ENCODE measurements at places on chromosomes 4 and X.

- peak; percentile 59 for DNase-seq
Measured at GRCh38 chr4:74378573-74378972, 13.6 kb downstream of the EREG start.

DNA sequence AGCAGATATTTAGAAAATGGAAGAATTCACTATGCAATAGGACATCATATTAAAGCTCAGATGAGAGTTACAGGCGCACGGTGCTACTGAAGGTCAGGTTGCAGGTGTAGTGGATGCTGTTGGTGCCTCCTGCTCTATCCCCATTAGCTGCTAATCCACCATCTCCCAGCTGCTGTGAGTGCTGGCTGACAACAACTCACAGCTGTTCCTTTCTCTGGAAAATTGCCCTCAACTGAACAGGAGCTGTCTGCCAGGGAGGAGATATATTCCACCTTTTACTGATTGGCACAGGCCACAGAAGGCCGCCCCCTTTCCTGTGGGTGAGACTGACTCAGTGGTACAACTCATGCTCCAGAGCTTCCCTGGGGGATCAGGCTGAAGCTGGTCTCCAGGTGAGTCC lies 48.7 kb downstream of the UCHL1 start:
- DNase-seq, result no peak

GRCh38 chr4:87947381-87948160 lies 27.9 kb upstream of the SPP1 start:
- DNase-seq, result no peak

GRCh38 chr4:186068581-186069348 lies at the start of gene TLR3:
Gene TLR3, plus strand, starts transcription at chr4:186069156. Its CDS starts 7,464 bp downstream, at chr4:186076620.
- DNase-seq, result peak; percentile 56

GRCh38 chr4:153156721-153157120 lies 47.5 kb upstream of the TRIM2 start:
- no peak for DNase-seq

DNA sequence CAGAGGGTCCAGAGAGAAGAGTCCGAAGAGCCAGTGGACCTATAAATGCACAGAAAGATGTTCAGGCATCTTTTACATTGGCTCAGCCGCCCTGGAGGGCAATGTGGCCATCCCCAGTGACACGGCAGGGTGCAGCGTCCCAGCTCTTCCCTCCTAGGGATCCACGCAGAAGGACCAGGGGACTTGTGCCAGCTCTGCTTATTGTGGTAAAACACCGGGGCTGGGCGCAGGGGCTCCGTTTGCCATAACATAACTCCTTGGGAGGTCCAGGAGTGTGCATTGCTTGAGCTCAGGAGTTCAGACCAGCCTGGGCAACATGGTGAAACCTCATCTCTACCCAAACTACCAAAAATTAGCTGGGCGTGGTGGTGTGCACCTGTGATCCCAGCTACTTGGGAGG lies 70.2 kb downstream of the CPZ start:
- no peak for DNase-seq

DNA sequence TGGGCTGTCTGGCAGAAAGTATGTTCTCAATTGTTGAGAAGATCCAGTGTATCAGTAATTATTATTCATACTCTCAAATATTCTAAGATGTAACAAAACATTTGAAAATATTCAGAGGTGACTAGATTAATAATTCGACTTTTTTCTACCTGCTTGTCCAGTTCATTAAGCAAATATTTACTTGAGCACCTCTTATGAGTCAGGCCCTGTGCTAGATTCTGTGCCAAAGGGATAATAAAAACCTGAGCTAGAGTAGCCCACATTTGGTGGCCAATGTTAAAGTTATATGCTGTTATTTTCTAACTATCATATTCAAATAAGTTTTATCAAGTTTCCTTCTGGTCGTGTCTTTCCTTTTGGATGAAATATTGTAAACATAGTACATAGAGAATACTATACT lies 58.5 kb downstream of the ARHGAP10 start:
- no peak for DNase-seq

- no peak for DNase-seq
Measured at GRCh38 chr4:54277691-54278090, 48.6 kb downstream of the PDGFRA start.

DNA sequence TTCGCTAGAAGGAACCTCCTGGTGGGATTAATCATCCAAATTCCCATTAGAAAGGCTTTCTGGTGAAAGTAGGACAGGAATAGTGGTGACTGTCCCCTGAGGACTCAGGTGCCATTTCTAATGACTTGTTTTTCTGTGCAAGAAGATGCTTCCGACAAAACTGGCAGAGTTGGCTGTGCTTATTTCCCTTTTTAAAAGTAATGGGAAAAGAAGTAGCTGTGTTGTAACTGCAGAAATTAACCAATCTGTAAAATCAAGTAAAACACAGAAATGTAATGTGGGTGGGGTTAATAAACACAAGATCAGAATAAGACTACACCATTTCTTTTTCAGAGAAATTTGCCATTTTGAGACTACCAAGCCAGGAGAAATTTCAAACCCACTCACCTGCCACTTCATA lies 55.0 kb upstream of the FAM9B start:
- no peak for DNase-seq

GRCh38 chrX:110032534-110033147 lies 29.7 kb downstream of the TMEM164 start:
- DNase-seq, result no peak

- DNase-seq, result no peak
Measured at GRCh38 chr4:141932490-141932889, 296.1 kb downstream of the IL15 start.

GRCh38 chr4:13597604-13598003 lies 29.9 kb downstream of the BOD1L1 start:
- no peak for DNase-seq

- peak; percentile 34 for DNase-seq
Measured at GRCh38 chrX:73850124-73851013, 287.4 kb downstream of the CHIC1 start.

DNA sequence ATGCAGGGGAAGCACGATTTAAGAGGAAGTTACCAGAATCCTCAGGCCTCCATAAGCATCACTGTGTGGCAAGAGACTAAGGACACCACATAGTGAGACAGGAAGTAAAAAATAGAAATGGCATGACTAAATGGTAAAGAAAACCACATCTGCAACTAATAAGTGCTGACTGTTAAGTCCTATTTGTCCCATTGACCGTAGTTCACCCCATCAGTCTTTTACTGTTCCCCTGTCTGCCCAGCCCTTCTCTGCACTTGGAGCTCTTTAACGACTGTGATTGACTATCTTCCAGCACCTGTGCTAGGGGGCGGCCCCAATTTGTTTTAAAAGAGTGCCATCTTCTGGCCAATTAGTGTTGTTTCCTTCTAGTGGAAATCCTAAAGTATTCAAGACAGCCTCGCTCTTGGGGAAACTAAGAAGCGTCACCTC lies 94.2 kb downstream of the MAOA start:
- peak; percentile 76 for DNase-seq

- no peak for DNase-seq
Measured at GRCh38 chr4:152731997-152732396, 47.5 kb downstream of the TIGD4 start.

GRCh38 chr4:173174594-173175012 lies 6.0 kb downstream of the GALNT7 start:
- no peak for DNase-seq

DNA sequence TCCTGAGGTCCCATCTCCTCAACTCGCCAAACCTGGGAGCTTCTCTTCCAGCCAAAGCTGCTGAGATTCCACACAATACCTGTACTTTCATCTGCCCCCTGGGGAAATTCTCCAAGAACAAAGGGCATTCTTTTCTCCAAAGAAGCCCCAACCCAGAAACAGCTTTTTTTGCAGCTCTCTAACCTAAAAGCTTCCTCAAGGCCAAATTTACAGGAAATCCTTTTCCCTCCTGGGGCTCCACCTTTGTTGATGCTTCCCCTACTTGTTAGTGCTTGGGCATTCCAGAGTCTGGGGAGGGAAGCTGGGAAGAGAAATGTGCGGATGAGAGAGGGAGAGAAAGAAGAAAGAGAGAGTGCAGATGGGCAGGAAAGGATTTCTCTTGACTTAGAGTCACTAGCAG lies 24.3 kb downstream of the ZBTB33 start:
- no peak for DNase-seq

DNA sequence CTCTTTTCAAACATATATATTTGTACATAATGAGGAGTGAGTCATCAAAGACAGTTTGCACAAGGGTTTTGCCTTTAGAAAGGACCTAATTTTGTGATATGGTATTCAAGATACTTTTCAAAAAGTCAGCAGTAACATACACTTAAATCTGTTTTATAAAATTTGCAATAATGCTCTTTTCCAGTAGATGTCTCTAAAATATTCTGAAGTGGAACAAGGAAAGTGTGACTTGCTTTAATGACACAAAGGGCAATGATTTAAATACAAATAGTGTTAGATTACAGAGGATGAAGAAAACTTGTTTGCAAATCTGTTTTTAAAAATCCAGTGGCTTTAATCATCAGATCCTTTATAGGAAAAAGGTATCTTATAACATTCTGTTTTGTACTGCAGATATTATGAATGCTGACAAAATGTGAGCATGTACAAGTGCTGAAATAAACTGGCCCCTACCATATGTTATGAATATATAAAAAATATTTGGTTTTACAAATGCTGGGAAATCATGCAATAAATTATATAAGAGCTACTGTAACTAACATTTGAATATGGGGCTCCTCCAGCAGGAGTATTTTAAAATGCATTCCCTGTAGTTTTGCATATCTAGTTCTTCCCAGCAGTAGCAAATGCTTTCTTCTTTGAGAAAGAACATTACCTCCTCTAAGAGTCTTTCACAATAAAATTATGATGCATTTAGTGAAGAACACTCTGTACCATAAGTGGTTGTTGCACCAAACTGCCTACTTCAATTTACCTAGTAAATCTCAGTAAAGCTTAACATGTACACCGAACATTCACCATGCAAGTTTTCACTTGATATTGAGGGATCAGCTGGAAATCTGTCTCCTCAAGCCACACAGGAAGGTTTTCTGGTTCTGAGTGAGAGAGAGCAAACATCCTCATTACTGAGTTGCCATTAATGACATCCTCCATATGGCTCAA lies 20.2 kb downstream of the MMRN1 start:
- DNase-seq, result no peak

DNA sequence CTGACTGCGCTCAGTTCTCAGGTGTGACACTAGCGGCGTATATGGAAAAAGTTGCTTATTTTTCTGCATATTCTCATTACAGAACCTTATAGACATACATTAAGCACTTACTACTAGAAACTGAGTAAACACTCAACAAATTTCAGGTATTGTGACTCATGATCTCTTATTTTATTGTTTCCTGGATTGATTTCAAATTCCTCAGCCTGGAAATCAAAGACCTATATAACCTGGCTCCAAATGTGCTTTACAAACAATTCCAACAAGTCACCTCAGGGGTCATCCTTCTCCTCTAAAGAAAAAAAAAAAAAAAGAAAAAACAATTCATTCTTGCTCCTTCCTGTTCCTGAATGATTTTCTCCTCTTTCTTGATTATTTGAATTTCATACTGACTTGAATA lies 152.3 kb downstream of the ADAM29 start:
- no peak for DNase-seq

GRCh38 chr4:140238351-140239056 lies 84.5 kb upstream of the MAML3 start:
- DNase-seq, result peak; percentile 96

DNA sequence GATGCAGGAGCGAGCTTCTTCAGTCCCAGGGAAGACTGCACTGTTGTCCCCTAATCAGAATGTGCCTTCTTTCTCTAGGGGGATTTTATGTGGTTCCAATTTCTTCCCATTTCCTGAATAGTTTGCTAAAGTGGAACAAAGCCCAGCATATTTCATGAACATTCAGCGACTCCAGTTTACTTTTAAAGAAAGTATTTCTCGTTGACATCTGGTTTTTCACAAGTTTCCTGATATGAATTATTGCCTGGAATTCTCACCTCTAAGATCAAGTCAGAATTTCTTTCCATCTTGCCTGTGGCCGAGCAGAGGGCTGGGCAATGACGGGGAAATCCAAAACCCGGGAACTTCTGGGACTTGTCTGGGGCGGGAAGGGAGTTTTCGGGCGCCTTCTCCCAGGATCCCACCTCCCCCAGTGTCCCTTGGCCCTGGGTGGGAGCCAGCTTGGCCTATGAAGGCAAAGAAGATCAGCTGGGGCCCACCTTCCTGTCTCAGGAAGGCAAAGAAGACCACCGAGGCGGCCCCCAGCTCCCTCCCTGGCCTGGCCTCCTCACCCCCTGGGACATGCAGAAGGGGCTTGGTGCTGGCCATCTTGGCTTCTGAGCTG lies 15.4 kb downstream of the SORCS2 start:
- no peak for DNase-seq

DNA sequence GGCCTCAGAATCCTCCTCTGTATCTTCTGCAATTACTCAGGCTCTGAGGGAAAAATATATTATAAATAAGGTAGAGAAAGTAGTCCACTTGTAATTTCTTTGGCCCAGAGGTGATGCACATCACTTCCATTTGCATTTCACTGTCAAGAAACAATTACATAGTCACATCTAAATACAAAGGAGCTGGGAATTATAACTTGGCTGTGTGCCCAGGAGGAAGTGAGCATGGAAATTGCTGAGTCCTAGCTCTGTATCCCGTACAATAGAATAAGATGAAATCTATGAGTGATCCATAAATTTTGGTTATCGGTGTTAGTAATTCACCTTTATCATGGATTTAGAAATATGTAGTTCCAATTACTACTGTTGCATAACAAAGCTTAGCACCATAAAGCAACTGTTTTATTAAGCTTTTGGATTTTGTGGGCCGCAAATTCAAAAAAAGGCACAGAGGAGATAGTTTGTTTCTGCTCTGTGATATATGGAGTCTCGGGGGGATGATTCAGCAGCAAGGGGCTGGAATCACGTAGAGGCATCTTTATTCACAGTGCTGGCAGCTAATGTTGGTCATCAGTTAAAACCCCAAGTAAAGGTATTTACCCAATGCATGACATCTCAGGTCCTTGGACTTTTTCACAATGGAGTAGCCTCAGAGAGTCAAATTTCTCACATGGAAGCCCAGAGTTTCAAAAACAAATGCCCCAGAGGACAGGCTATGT lies 241.4 kb upstream of the GALNT7 start:
- DNase-seq, result no peak

- no peak for DNase-seq
Measured at GRCh38 chrX:117376460-117376859, 740.1 kb downstream of the KLHL13 start.

- DNase-seq, result no peak
Measured at GRCh38 chr4:106522839-106523238, 154.3 kb upstream of the GIMD1 start.

DNA sequence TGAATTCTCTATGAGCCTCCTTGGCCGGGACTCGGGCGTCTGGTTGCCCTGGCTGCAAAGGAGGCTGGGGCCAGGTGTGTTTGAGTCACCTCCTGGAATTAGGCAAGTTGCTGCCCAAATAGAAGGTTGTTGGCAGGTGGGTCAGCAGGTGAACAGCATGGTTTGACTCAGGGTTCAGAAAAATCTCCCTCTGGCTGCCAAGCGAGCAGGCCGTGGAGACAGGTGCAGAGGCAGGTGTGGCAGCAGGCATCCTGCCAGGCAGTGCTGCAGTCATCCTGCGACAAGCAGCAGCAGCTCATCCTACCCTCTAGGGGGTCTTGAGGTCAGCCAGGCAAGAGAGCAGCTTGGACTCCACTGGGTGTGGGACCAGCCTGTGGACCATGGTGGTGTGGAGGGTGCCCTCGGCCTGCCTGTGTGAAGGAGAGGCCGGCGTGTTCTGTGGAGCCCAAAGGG lies 8.2 kb downstream of the MSANTD1 start:
- no peak for DNase-seq

Data from cardiac muscle cell (in vitro differentiated cells and primary cell).